ENCODE measurements at places on chromosomes 11 and 22.

GRCh38 chr11:121105063-121105480, 4.0 kb downstream of the TECTA start:
- no peak for DNase-seq

GRCh38 chr11:24155792-24156191, 341.1 kb upstream of the LUZP2 start:
- DNase-seq, result no peak

DNA sequence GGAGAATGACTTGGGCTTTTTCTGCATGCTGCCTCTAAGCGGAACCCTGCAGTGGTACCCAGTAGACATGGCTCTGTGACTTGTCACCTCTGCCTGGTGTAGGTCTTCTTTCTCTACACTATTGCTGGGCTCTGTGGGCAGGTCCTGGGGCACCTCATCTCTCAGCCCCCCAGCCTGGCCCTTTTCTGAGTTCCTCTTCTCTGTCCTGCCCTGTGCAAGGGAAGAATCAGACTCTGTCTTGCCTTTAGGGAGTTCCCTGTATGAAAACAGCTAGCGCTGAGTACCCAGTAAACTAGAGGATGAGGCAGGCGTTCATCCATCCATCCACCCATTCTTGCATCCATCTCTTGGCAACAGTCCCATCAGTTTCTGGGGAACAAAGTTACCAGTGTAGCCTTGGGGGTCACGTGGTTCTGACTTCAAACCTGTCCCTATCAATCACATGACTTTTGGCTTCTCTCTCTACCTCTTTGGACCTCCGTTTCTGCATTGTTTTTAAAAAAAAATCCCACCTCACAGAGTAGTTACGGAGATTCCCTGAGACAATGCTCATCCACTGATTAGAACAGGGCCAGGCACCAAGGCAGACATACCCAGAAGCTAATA, 86.4 kb upstream of the WNT11 start:
- DNase-seq, result no peak

DNA sequence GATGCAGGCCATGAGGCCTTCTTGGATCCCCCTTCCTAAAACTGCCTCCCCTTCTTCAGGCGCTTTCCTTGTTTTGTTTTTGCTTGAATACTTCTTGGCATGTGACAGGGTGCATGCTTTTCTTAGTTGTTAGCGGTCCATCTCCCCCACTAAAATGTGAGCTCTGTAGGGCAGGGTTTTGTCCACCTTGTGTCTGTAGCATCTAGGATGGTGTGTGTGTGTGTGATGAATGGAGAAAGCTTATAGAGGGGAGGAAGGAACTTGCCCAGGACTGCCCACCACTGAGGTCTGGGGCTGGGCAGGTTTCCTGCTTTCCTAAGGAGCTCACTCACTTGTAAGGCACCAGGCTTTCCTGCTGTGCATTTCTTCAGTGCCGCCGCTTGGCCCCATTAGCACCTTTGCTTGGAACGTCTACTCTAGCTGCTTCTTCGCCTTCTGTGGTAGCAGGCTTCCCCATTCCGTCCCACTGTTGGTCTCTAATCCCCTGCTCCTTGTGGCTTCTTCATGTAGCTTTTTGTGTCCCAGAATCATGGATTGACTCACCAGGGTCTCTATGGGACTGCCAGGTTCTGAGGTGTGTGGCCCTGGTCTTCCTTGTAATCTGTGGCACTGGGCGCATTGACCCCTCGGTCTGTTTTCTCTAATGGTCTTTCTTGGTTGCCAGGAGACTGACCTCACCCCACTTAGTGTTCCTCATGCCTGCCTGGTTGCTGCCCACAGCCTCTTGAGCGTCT, 3.3 kb downstream of the DGCR8 start:
- DNase-seq, result no peak

DNA sequence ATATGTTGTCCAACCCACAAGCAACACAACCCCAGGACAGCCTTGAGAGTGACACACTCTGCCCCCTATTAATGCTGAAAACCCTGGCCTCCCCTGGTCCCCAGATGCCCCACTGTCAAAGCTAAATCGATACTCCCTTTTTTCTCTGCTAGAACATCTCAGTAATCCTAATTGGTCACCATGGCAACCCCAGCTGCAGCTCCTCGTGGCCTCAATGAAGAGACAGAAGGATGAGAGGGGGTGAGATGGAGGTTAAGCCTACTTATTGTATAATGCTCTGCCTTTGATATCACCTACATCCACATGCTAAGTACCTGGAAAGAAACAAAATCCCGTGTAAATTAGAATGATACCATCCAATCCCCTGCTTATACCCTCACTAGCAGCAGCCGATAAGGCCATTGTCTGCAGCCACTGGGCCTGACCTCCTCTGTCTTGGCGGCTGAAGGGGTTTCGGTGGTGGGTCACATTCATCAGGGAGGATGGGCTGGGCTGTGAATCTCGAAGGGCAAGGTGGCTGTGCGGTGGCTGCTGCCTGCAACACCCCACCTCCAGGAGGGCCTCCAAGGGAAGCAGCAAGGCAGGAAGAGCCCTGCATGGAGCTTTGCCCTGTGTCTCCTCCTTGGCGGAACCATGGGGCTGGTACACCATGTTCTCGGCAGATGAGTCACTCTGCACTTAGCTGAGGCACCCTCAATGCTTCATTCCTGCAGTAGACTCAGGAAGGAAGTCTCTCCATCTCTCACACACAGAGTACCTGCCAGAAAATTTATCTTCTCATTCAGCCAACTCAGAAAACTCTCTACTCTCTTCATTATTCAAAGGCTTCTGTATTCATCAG, 399.5 kb downstream of the BUD13 start:
- no peak for DNase-seq

DNA sequence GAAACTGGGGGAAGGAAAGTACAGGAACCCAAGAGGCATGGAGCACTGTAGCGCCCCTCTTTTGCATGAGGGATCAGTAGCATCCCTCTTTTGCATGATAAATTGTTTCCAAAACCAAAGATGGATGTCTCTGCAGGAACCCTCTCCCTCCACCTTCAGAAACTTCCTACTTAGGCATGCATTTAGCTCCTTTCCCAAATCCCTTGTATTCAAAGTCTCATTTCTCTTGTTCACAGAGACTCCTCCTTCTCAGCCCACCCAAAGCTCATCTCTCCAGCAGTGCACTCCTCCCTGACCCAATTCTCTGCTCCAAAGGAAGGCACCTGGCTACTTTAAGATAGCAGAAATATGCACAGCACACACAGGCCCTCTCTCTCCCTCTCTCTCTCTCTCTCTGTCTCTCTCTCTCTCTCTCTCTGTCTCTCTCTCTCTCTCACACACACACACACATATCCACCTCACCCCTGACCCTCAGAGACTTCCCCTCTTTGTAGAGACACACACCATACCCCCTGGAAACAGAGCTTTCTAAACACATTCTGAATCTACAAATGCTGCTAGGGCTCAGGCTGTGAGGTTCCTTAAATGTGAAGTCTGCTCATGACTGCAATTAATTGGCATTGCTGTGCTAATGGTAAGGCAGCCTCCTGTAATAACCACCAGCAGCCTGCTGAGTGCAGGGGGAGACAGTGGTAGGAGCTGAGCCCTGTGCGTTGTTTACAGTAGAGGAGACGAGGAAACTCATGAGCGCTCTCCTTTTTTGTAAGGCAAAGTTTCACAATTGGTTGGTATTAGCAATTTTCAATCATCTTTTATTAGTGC, 519.6 kb downstream of the NTM start:
- DNase-seq, result no peak

GRCh38 chr11:86713552-86713951, 41.1 kb upstream of the ME3 start:
- no peak for DNase-seq

- DNase-seq, result no peak
Measured at GRCh38 chr22:35357883-35358621, 22.8 kb upstream of the HMOX1 start.

DNA sequence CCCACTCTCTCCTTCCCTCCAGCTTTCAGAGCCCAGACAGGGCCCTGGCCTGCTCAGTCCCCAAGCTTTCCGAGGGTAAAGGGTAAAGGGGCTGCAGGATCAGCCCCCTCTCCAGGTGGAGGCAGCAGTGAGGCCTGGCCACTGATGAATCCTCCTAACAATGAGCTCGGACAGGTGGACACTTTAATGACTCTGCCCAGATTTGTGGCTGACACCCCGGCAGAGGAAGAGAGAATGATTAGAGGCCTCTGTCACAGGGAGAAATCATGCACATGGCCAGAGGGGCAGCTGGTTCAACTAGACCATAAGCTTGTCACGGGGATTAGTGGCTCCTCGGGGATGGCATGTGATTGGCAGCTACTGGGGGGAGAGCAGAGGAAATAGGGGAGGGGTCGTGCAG, 587.5 kb upstream of the B3GAT1 start:
- DNase-seq, result no peak

- DNase-seq, result no peak
Measured at GRCh38 chr11:27357250-27357649, 5.8 kb downstream of the CCDC34 start.

- DNase-seq, result no peak
Measured at GRCh38 chr22:49754696-49755630, 72.7 kb downstream of the BRD1 start.

Measured in glomerular endothelial cell (primary cell).